ENCODE measurements at places on chromosomes 3 and 15.

- no peak for DNase-seq
These were observed 47.2 kb downstream of the PCSK6 start for GRCh38 chr15:101442272-101442671.

DNA sequence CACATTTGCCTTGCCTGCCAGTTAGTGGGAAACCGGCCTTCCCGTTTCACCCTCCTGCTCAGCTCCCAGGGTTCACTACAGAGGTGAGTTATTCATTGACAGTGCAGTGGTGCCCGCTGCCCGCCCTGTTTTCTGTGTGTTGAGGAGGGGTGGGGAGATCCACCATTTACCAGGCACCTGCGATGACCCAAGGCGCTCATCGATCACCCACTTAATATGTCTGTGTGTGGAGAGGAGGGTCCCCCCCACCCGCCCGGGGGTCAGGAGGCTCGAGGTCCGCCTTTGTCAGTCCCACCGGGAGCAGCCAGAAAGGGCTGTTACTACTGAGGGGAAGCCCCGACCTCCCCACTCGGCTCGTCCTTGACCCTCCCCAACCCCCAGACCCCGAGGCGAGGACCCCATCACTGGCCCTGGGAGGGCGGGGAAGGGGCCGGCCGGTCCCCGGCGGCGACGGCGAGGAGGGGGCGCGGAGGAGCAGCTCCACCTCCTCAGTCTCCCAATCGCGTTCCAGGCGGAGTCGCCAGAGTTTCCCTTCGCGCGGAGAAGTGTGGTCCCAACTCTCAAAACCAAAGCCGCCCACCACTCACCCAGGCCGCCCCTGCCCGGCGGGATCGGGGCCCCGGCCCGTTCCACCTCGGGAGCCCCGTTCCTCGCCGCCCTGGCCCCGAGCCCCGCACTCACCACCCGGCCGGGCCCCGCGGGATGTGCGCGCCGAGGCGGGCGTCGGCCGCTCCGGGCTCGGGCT lies 1.1 kb downstream of the PLXNB1 start:
- peak; percentile 50 for DNase-seq

DNA sequence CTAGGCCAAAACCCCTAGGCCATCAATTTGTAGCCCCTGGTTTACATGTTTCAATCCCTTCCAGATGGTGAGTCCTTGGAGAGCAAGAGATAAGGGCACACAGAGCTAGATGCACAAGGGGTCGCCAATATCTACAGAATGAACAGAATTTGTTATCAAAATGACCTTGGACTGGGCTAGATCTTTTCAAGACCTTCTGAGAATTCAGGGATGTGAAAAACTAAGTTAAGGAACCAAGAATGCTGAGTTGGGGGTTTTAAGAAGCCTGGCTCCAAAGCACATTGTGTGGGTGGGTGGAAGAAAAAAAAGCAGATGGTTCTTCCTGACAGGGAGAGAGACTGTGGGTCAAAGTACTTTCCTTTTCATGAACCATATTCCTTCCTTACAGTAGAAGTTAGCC lies 10.2 kb downstream of the CDCP1 start:
- no peak for DNase-seq

DNA sequence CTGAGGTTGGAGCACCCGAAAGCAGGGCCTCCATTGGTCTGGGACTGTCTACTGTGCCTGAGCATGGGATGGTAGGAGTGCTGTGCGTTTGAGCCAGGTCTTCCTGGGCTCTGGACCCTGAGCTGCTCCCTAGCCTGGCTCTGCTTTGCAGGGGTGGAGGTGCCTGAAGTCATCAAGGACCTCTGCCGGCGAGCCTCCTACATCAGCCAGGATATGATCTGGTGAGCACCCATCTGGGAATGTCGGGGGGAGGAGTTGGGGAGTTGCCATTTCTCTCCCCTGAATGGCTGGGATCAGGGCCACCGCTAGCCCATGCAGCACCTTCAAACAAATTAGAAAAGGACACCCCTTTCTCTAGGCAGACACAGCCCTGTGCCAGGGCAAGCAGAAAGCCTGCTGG lies 20.7 kb downstream of the DUOX1 start:
- DNase-seq = no peak

DNA sequence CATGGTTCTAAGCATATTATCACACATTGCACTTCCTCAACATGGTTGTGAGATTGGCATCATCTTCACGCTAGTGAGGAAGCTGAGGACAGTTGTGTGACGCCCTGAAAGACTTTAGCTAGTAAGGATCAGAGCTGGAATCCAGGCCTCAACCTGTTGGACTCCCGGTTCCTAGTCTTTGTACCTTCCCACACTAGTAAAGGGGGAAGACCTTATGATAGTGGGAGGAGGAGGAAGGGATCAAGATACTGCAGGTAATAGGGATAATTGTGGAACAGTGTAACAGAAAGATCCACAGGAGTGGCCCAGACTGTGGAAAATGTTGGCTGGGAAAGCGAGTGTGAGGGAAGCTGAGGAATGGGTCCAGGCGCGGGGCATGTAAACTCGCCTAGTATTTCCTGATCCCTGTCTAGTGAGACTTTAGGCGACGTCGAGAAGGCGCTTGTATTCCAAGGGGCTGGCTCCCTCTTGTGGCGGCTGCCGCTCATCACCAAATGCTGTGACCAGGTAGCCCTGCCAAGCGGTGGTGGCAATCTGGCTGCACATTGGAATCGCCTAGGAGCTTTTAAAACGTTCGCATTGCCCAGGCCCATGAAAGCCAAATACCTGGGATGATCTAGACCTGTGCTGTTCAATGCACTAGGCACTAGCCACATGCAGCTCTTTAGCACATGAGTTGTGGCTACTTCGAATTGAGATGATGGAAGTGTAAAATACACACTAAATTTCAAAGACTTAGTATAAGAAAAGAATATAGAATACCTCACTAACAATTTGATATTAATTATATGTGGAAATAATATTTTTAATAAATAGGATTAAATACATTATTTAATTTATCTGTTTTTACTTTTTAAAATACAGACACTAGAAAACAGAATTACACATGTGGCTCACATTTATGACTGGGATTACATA lies 38.8 kb upstream of the CLDN18 start:
- peak; percentile 79 for DNase-seq

DNA sequence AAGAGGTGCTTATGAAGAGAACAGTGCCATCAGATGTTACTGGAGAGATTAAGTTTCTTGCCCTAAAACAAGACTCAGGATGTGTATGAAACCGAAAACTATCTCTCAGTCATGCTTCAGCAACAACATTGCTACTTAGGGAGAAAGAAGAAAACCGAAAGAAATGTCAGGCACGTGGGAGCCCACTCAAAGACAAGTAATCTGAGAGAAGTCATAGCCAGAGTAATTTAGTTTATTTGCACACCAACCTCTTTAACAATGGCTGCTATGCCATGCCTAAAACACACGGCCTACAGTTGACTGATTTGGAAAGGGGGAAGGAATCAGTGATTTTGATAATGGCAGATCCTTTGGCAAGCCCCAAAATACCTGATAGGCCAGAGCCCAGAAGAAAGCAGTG lies 162.9 kb downstream of the TIGIT start:
- DNase-seq = no peak

DNA sequence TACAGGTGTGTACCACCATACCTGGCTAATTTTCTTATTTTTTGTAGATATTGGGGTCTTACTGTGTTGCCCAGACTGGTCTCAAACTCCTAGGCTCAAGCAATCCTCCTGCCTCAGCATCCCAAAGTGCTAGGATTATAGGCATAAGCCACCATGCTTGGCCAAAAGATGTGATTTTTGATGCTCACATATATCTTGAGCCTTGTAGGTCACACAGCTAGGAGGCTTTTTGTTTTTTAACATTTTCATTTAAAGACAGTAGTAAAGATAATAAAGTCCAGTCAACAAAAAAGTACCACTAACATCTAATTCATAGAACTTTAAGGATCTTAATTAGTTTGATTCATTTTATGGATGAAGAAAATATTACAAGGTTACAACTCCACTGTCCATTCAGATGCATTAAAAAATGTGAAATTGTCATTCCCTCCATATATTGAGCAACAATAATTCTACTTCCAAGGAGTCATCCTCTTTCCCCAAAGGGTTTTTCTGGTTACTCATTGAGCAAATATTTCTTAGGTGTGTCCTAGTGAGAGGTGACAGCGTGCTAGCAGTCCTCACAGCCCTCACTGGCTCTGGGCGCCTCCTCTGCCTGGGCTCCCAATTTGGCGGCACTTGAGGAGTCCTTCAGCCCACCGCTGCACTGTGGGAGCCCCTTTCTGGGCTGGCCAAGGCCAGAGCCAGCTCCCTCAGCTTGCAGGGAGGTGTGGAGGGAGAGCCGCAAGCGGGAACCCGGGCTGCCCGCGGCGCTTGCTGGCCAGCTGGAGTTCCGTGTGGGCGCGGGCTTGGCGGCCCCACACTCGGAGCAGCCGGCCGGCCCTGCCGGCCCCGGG lies 8.3 kb upstream of the TASOR start:
- DNase-seq = no peak

- no peak for DNase-seq
These were observed 74.5 kb upstream of the BLM start for GRCh38 chr15:90642464-90643300.

- no peak for DNase-seq
These were observed 23.1 kb downstream of the TP53BP1 start for GRCh38 chr15:43469867-43470266.

- no peak for DNase-seq
These were observed 6.0 kb downstream of the CHCHD4 start for GRCh38 chr3:14118400-14119381.

GRCh38 chr3:1462856-1463450 lies 370.1 kb downstream of the CNTN6 start:
- no peak for DNase-seq

GRCh38 chr3:128585189-128585588 lies 65.4 kb downstream of the RPN1 start:
- DNase-seq = no peak

DNA sequence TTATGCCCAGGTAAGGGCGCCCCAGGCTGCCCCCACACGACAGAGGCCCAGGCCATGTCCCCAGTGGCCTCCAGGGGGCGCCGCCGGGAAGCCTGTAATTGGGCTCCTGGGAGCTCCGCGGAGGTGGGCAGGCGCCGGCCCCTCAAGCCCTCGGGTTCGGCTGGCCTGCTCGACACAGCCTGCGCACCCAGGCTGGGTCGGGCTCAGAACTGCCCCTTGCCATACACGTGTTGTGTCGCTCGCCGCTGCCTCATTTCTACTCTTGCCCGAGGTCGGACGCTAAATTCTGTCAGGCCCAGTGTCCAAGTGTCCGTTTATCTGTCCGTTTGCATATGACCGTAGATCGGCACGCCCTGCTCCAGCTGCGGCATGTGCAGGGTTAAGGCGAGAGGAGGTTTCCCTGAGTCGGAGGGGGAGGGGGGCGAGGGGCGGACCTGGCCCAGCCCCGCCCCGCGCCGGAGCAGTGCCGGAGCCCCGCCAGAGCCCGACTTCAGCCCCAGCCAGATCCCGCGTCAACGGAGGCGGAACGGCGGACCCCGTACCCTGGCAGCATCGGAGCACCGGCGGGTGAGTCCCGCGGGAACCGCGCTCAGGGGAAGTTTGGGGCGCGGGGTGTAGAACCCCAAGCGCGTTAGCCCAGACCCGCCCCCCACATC lies at the start of gene KLHDC8B:
Gene KLHDC8B, plus strand, starts transcription at position 480 of the 656 bp plus-strand sequence. CDS start 1,172 bp downstream, outside the sequence.
- peak; percentile 91 for DNase-seq

DNA sequence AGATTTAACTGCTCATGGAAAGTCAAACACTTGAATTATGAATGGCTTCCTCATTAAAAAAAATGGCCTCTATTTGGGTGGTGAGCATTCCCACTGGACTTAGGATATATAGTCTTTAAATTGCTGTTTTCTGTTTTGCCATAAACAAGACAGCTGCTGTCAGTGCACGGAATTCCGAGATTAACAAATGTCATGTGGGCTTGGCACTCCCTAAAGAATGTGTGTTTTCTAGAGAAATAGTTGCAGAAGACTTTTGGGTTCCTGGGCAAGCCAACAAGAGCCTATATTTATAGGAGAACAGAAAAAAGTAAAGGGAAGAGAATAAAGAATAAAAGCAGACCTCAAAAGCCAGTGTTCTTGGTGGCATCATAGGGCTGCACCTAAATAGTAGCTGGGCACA lies 13.6 kb upstream of the TFG start:
- no peak for DNase-seq
